ENCODE measurements at places on chromosomes 7 and 10.

DNA sequence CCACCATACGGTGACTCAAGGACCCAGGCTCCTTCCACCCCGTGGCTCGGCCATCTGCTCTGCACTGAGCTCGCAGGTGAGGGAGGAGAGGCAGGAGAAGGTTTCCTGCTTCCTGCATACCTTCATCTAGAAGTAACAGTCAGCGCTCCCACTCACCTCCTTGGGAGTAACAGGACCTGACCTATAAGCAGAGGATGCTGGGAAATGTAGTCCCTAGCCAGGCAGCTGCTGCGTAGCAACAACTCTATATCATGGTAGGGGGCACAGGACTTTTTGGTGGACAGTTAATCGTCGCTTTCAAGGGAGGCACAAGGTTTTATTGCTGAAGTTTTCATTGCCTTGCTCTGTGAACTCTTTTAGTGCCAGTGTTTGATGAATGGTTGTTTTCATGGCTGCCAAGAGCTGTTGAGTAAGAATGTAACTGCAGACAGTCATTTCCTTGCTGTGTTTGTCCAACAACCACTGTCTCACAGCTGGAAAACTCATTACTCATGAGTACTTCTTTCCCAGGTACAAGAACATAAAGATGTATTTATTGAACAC, 10.2 kb upstream of the ZFYVE27 start:
- no peak for DNase-seq

DNA sequence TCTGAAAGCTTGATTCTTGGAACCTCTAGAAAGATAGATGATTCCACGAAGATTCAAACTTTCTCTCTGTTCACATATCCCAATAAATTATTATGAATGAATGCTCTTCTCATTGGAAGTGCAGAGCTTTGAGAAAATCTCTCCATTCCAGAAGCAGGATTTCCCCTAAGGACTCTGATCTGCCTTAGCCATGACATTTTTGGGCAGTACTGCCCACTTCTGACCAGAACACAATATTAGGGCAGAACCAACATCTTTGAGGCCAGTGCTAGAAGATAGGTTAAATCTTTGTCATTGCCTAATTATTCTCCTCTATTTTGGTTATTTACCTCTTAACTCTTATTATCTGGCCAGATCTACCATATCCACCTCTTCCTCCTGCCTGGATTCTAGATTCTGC, 49.9 kb downstream of the ARMC3 start:
- no peak for DNase-seq

- DNase-seq, result no peak
These were observed 34.9 kb downstream of the GBX1 start for GRCh38 chr7:151132461-151133205.

GRCh38 chr7:1192171-1192676, 32.2 kb upstream of the ZFAND2A start:
- DNase-seq, result no peak

- DNase-seq, result no peak
These were observed 65.7 kb upstream of the STRIP2 start for GRCh38 chr7:129368389-129368986.

GRCh38 chr10:132908621-132909295, 33.6 kb downstream of the CFAP46 start:
- no peak for DNase-seq

- DNase-seq, result no peak
These were observed 420.8 kb upstream of the AUTS2 start for GRCh38 chr7:69177461-69177861.

DNA sequence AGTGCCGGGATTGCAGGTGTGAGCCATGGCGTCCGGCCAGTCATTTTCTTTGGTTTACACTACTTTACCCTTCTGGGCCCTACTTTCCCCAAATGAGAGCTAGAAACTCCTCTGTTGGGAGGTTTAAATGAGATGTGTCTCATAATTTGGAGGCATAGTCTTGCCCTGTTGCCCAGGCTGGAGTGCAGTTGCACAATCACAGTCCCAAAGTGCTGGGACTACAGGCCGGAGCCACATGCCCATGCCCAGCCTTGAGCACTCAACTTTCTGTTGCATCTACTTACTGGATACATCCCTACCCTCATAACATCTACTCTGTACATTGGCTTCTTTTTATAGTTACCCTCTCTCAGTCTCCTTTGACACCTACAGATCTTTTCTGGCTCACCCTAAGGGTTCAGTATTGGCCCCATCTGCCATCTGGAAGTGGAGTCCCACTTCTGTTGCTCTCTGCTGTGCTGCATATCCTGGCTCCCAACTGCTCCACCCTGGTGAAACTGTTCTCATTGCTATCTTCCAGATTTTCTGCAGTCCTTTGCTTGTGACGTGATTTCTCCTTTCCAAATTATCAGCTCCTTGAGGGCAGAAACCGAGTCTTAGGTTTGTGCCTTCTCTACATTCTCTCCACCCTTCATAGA, 8.4 kb downstream of the EIF4H start:
- DNase-seq, result no peak

GRCh38 chr7:26159243-26159642, 7.2 kb downstream of the NFE2L3 start:
- DNase-seq, result no peak

GRCh38 chr10:44400541-44400940, 15.6 kb upstream of the CXCL12 start:
- DNase-seq, result no peak

DNA sequence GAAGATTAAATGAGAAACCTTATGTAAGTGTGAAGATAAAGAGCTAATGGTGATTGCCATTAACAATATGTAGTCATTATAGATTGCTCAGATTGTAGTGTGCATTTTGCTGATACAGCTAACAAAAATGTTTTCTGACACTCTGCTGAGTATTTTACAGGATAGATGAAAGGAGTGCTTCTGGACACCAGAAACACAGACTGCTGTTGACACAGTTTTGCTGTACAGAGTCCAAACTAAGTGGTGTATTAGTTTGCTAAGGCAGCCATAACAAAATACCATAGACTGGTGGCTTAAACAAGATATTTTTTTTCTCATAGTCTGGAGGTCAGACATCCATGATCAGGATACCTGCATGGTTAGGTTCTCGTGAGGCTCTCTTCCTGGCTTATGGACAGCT, 2.2 kb downstream of the SMC3 start:
- DNase-seq, result no peak

GRCh38 chr7:127342596-127342995, 49.9 kb downstream of the ZNF800 start:
- no peak for DNase-seq

DNA sequence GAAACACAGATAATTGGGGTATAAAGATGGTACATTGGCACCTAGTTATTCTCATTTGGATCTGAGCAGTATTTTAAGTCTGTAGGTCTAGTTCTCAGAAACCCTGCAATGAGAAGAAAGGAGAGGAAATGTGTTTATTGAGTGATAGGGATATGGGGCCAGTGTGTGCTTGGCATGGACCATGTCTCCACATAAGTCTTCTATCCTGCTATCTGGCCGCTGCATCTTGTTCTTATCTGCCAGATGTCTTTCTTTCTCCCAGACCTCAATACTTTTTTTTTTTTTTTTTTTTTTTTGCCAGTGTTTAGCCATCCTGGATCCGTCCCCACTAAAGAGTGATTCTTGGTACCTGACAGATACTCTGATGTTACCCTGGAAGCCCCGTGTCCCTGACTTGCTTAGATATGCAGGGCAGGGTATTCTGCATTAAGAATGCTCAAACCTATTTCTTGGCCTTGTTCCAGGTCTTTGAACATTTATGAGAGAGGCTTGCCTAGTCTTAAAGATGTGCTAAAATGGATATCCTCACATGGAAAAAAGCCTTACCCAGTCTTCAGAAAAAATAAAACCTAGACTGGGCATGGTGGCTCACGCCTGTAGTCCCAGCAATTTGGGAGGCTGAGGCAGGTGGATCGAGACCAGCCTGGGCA, 10.0 kb downstream of the MTURN start:
- DNase-seq, result no peak

DNA sequence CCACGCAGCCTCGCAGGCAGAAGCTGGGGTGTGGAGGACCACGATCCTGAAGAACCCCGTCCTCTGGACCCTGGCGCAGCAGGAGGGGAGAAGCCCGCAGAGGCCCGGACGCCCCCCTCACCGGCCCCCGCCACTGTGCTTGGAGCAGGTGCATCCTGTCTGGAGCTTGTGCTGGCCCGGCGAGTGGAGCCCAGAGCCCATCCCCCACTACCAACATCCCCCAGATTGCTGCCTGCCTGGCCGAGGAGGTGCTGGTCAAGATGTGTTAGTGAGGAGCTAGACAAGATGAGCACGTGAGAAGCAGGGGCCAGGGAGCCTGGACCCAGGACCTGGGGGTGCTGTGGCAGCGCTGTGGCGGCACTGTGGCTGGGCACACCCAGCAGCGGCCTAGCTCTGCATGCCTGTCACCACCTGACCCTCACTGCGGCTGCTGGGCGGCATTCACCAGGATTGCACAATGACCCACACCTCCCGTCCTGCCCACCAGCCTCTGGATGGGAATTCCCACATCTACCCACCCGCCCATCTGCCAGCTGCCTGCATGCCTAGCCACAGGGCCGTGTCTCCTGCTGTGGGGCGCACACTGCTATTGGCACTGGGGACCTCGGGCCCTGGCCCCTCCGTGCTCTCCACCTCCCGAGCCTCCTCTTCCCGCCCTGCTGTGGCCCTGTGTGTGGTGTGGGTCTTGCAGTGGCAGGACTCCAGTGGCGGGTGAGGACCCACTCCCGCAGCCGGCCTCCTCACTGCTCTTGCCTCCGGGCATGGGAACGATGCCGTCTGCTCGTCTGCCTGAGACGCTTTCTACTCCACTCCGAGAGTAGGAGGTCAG, 11.8 kb downstream of the GPR146 start:
- DNase-seq, result no peak

GRCh38 chr10:91201213-91201996, 19.1 kb upstream of the PCGF5 start:
- no peak for DNase-seq

Measured in coronary artery (tissue), 2 donors.